PC-3 (cell line): ENCODE measurements at places on chromosomes 13 and 19. TPM values are rescaled to one million over a fixed set of nuclear protein-coding genes. Genes with fewer than 3 reads are reported as not detected.
A peak's percentile ranks its signal among the peaks of the same experiment; 100 is the strongest.

Gene TINCR
- 0.58 and 0.69 TPM in 2 replicates for total RNA-seq

Gene MAP2K2
- total RNA-seq, result 229 and 360 TPM in 2 replicates

Gene ZNF17
- 4.7 and 7.8 TPM in 2 replicates for total RNA-seq

Gene COX7A1
- total RNA-seq, result not detected in 2 replicates

Gene SHC2
- 0.18 TPM in 1 of 2 replicates, not detected in the other for total RNA-seq

GRCh38 chr19:54207983-54208783 is 7.5 kb downstream of the RPS9 start:
- no peak overlapping the region for H3K4me3 ChIP-seq
- no peaks in the 10 kb centered on the region for H3K27me3 ChIP-seq
- H3K27ac ChIP-seq, result no peak overlapping the region
- DNase-seq, result peak; percentile 35
- peaks cover 53% of the 10 kb centered on the region for H3K4me1 ChIP-seq
- H3K36me3 ChIP-seq, result peaks cover 58% of the 10 kb centered on the region

- DNase-seq, result no peak
- no peaks in the 10 kb centered on the region for H3K4me1 ChIP-seq
- no peak overlapping the region for H3K4me3 ChIP-seq
- H3K27me3 ChIP-seq, result no peaks in the 10 kb centered on the region
- no peak overlapping the region for H3K27ac ChIP-seq
Observed at GRCh38 chr13:109516186-109516585, 270.2 kb downstream of the IRS2 start.

- H3K4me3 ChIP-seq, result no peak overlapping the region
- H3K27me3 ChIP-seq, result no peaks in the 10 kb centered on the region
- DNase-seq, result no peak
- H3K36me3 ChIP-seq, result no peaks in the 10 kb centered on the region
Observed at GRCh38 chr13:114053026-114053425, 79.2 kb upstream of the C13orf46 start.

DNA sequence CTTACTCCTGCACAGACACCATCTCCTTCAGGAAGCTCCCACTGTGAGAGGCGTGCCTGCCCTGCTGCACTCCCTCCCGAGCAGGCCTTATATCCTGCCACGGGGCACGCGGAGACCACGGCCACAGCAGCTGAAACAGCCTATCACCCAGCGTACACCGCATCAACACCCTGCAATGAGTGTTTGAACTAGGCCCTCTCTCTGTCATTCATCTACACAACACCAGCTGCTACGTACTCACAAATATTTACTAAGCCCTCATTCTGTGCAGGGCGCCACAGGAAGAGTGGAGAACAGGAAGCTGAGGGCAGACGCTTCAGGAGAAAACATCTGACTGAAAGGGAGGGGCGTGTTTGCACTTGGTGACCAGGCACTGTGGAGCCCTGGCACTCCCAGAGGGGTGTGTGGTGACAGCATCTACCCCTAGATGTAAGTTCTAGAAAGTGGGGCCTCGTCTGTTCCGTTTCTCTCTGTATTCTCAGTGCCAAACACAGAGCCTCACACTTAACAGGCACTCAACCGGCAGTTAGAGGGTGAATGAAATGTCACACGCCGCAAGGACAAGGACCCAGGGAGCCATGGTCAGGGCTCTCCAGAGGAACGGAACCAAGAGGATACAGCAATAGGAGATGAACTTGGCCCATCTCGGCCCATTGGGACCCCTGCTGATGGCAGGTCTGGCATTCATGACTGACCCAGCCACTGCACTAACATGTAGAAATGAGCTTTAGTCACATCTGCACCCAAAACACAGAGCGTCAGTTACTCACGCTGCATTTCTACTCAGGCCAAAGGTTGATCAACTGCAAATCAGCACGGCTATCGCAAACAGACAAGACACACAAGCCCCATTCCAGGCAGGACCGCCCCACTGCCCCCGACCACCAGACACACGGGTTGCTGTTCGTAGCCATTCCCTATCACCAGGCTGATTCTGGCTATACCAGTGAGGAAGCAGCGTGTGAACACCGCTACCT is 15.7 kb downstream of the RANBP3 start:
- no peaks in the 10 kb centered on the region for H3K27me3 ChIP-seq
- peaks cover 14% of the 10 kb centered on the region for H3K4me1 ChIP-seq
- H3K4me3 ChIP-seq, result no peak overlapping the region
- DNase-seq, result peak; percentile 74
- 0 out of 2 replicates have a peak overlapping the region, but pooled peaks have one; percentile 17 for H3K27ac ChIP-seq

DNA sequence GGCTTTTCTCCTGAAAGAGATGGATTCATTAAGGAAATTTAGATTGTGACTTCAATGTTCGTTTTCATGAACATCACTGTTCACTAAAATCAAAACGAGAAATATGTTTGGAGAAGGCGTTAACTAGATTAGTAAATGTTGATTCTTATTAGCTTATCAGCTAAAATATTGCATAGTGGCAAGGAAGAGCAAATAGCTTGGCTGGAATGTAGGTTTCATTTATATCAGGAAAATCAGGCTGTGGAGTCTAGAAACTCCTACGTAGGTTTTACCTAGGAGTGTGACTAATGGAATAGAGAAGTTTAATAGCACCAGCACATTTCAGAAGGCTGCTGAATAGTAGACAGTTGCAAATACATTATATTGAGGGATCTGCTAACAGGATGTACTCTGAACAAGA is 344.9 kb downstream of the LIG4 start:
- DNase-seq, result peak; percentile 35
- no peak overlapping the region for H3K4me3 ChIP-seq
- no peaks in the 10 kb centered on the region for H3K27me3 ChIP-seq

DNA sequence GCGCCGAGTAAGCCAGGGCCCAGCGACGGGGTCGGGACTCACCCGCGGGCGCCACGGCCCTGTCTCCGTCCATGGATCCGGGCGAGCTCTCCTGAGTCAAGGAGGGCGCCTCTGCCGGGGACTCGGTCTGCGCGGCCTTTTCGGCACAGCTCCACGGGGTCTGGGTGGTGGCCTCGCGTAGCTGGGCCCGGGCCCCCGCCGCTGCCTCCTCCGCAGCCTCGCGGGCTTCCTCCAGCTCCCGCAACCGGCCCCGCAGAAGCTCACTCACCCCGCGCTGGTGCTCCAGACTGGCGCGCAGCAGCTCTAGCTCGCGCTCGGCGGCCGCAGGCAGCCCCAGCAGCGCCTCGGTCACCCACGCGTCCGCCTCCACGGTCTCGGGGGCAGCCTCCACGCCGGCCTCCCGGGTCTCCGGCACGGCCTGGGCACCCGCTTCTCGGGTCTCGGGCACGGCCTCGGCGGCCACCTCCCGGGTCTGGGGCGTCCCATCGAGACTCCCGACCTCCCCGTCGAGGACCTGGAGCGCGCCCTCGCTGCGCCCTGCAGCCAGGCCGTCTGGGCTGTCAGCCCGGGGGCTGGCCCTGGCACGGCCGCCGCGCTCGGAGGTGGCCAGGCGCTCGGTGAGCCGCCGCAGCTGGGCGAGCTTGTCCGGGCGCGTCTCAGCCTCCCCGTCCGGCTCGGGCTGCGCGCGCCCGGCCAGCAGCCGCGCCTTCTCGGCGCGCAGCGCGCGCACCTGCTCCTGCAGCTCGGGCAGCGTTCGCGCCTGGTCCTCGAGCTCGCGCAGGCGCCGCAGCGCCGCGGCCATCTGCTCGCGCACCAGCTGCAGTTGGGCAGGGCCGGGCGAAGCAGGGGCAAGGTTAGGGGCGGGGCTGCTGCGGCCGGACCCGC is 8.4 kb downstream of the KANK3 start:
- no peak overlapping the region for H3K27ac ChIP-seq
- H3K27me3 ChIP-seq, result peaks cover 22% of the 10 kb centered on the region
- peak; percentile 87 for DNase-seq
- peak overlapping the region; percentile 66 for H3K4me3 ChIP-seq
- H3K36me3 ChIP-seq, result no peaks in the 10 kb centered on the region
- H3K4me1 ChIP-seq, result peaks cover 11% of the 10 kb centered on the region; the same call in 1 of the 2 replicates

GRCh38 chr19:2478278-2478755 is 2.4 kb downstream of the GADD45B start:
- H3K27me3 ChIP-seq, result no peaks in the 10 kb centered on the region
- H3K36me3 ChIP-seq, result peaks cover 14% of the 10 kb centered on the region
- peak; percentile 53 for DNase-seq
- peaks cover 5% of the 10 kb centered on the region; the same call in 1 of the 2 replicates for H3K4me1 ChIP-seq
- peak overlapping the region; percentile 100 for H3K4me3 ChIP-seq
- peak overlapping the region; percentile 67 for H3K27ac ChIP-seq

GRCh38 chr19:1265615-1266128 is 3.5 kb upstream of the CIRBP start:
- H3K4me1 ChIP-seq, result peaks cover 61% of the 10 kb centered on the region
- DNase-seq, result peak; percentile 52
- no peaks in the 10 kb centered on the region for H3K27me3 ChIP-seq

GRCh38 chr19:20482721-20483120 is 82.9 kb downstream of the ZNF737 start:
- H3K27me3 ChIP-seq, result no peaks in the 10 kb centered on the region
- no peaks in the 10 kb centered on the region for H3K36me3 ChIP-seq
- H3K27ac ChIP-seq, result no peak overlapping the region
- no peak for DNase-seq
- H3K4me1 ChIP-seq, result no peaks in the 10 kb centered on the region

GRCh38 chr13:31887286-31887685 is 144.3 kb upstream of the FRY start:
- no peaks in the 10 kb centered on the region for H3K4me1 ChIP-seq
- no peaks in the 10 kb centered on the region for H3K36me3 ChIP-seq
- H3K27me3 ChIP-seq, result 0 out of 2 replicates have a peak, but pooled peaks cover 4% of the 10 kb centered on the region
- H3K4me3 ChIP-seq, result no peak overlapping the region

- peaks cover 29% of the 10 kb centered on the region for H3K27me3 ChIP-seq
- DNase-seq, result peak; percentile 75
- H3K4me1 ChIP-seq, result no peaks in the 10 kb centered on the region
Observed at GRCh38 chr19:41570639-41571112, 5.3 kb upstream of the CEACAM21 start.

DNA sequence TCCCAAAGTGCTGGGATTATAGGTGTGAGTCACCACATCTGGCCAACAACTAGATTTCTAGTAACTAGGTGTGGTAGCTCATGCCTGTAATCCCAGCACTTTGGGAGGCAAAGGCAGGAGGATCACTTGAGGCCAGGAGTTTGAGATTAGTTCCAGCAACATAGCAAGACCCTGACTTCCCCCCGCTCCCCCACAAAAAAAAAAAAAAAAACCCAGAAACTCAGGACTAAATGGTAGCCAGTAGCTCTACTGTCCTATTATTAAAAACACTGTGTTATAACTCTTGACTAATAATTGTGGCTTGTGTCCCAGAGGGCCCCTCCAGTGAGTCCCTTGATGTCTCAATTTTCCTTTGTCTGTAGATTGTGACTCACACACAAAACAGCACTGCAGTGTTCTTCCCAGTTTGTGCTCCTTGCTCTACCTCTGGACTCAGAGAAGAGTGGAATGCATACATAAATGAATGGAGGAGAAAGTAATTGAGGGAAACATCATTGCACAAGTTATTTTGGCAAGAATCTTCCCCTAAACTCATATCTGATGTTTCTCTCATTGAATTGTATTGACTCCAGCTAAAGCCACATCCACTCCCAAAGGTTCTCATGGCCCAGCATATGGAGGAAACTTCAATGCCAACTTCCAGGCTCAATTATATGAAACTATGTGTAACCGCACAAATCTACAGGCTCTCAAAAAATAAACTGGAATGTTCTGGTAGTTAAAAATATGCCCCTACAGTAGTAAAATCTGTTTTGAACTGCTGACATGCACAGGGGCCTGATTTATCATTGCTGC is 8.8 kb downstream of the TPT1 start:
- H3K4me1 ChIP-seq, result peaks cover 58% of the 10 kb centered on the region
- H3K36me3 ChIP-seq, result peaks cover 15% of the 10 kb centered on the region
- peak; percentile 76 for DNase-seq
- H3K27ac ChIP-seq, result peak overlapping the region; percentile 71
- H3K27me3 ChIP-seq, result no peaks in the 10 kb centered on the region

- no peak for DNase-seq
- no peaks in the 10 kb centered on the region for H3K36me3 ChIP-seq
- H3K27ac ChIP-seq, result no peak overlapping the region
Observed at GRCh38 chr13:33258808-33259193, 26.8 kb downstream of the STARD13 start.

GRCh38 chr13:107852072-107852471 is 363.3 kb downstream of the LIG4 start:
- DNase-seq, result peak; percentile 60
- H3K27me3 ChIP-seq, result no peaks in the 10 kb centered on the region
- peaks cover 6% of the 10 kb centered on the region; the same call in 1 of the 2 replicates for H3K4me1 ChIP-seq

GRCh38 chr13:41007744-41008128 is 11.4 kb downstream of the ELF1 start:
- H3K27me3 ChIP-seq, result no peaks in the 10 kb centered on the region
- peak; percentile 24 for DNase-seq
- H3K36me3 ChIP-seq, result no peaks in the 10 kb centered on the region
- peak overlapping the region; percentile 38 for H3K4me3 ChIP-seq

GRCh38 chr19:30671367-30671619 is 299.1 kb downstream of the ZNF536 start:
- DNase-seq, result no peak
- no peaks in the 10 kb centered on the region for H3K4me1 ChIP-seq
- no peaks in the 10 kb centered on the region for H3K36me3 ChIP-seq
- peaks cover 11% of the 10 kb centered on the region; the same call in 1 of the 2 replicates for H3K27me3 ChIP-seq
- H3K4me3 ChIP-seq, result no peak overlapping the region
- no peak overlapping the region for H3K27ac ChIP-seq

DNA sequence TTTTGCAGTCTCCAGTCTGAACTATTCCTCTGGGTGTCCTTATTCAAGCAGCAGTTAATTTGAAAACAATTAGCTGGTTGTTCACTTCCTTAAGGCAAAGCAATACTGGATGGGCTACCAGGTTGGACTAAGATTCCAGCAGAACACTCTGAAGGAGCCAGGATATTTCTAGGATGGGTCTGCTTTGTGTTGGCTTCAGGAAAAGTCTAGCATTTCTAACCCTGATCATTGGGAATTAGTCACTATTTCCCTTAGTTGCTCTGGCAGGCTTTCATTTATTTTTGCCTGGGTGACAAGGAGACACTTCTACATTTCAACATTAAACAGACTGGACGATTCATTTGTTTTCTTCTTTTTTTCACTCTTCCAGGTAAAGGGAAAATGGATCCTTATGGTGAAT is 228.4 kb downstream of the ENOX1 start:
- no peak overlapping the region for H3K4me3 ChIP-seq
- DNase-seq, result no peak
- H3K27ac ChIP-seq, result no peak overlapping the region
- no peaks in the 10 kb centered on the region for H3K36me3 ChIP-seq
- H3K4me1 ChIP-seq, result no peaks in the 10 kb centered on the region; the same call in 1 of the 2 replicates

- peak; percentile 44 for DNase-seq
- H3K4me1 ChIP-seq, result peaks cover 22% of the 10 kb centered on the region
- no peaks in the 10 kb centered on the region for H3K27me3 ChIP-seq
- no peaks in the 10 kb centered on the region for H3K36me3 ChIP-seq
- peak overlapping the region; percentile 45 for H3K27ac ChIP-seq
Observed at GRCh38 chr13:80551650-80552497, 210.9 kb upstream of the SPRY2 start.

DNA sequence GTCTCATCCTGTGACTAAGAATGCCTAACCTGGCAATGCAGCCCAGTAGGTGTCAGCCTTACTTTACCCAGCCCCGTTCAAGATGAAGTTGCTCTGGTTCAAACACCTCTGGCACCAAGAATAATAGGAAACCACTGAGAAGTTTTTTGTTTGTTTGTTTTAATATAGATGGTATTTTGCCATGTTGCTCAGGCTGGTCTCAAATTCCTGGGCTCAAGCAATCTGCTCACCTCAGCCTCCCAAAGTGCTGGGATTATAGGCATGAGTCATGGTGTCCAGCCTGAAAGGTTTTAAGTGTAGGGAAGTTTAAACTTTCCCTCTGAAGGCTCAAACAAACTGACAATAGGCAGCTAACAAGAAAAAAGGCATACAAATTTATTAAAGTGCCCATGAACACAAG is 51.2 kb upstream of the ABCC4 start:
- no peaks in the 10 kb centered on the region for H3K27me3 ChIP-seq
- H3K4me1 ChIP-seq, result no peaks in the 10 kb centered on the region
- no peak overlapping the region for H3K4me3 ChIP-seq
- no peaks in the 10 kb centered on the region for H3K36me3 ChIP-seq
- H3K27ac ChIP-seq, result no peak overlapping the region

GRCh38 chr13:59531571-59532091 is 632.1 kb downstream of the DIAPH3 start:
- H3K4me1 ChIP-seq, result peaks cover 37% of the 10 kb centered on the region
- no peaks in the 10 kb centered on the region for H3K27me3 ChIP-seq
- H3K4me3 ChIP-seq, result no peak overlapping the region
- H3K36me3 ChIP-seq, result no peaks in the 10 kb centered on the region
- peak overlapping the region; percentile 54 for H3K27ac ChIP-seq
